Stimulated activated CD4-positive, alpha-beta T cell treated with anti-CD3 and anti-CD28 coated beads, Interleukin-1b, Interleukin-23, amount 100 ng/mL, for 1 hour (primary cell): ENCODE measurements at places on chromosomes 2 and 18.

GRCh38 chr2:22497789-22498188 is 887.2 kb upstream of the KLHL29 start:
- no peak for DNase-seq

- DNase-seq, result no peak
These were observed 113.5 kb downstream of the EFEMP1 start for GRCh38 chr2:55809875-55810621.

- DNase-seq, result no peak
These were observed 601.7 kb downstream of the CBLN2 start for GRCh38 chr18:71942433-71942832.

DNA sequence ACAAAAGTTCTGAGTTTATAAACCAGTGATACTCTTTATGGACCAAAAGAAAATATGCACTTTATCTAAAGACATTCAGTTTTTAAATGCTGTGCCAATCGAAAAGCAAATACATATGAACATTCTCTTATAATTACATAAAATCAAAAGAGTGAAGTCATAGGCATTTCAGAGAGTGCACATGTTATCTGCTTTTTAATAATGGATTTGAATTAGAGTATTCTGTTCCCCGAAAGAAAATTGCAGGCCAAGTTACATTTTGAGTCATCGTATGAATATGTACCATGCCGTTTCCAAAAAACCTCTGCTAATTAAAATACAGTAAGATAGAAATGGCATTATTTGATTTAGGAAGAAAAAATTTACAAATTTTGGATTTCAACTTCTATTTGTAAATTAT is 565.7 kb downstream of the ZEB2 start:
- DNase-seq, result no peak

DNA sequence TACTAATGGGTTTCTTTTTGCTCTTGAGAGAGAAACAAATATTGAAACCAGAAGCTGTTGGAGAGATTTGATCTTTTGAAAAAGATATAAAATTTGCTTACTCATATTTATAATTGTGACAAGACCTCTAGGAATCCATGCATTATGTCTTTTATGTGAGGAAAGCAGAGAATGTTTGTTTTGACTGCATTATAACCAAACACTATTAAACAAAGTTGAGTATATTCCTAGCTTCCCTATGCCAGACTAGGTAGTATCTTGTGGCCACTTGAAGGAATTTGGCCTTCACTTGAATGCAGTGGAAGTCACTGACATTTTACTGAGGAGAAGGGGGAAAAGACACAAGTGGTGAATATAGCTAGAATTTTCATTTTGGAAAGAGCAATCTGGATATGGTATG is 521.8 kb upstream of the ZEB2 start:
- no peak for DNase-seq

- no peak for DNase-seq
These were observed 95.4 kb downstream of the ZAP70 start for GRCh38 chr2:97808816-97809215.

- no peak for DNase-seq
These were observed 90.4 kb downstream of the PID1 start for GRCh38 chr2:229180658-229181057.

DNA sequence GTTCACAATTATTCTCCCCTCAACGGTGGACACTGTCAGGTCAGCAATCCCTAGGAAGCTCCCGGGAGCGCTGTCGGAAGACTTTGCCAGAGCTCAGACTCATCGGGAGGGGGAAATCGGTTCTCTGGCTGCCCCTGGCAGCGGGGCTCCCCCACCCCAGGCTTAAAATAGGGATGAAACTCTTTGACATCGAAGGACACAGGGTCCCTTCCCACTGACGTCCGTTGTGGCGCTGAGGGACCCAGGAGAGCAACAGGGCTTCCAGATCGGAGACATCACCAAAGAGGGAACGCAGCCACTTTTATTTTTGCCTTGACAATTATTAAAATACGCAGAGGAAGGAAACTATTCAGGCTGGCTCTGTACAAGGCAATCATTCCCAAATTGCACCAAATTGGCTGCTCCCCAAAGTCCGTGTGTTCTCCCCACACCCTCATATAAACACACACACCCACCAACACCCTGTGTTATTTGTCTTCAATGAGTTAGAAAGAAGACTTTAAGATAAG is 249.0 kb downstream of the CDH20 start:
- DNase-seq, result no peak

- no peak for DNase-seq
These were observed 255.3 kb downstream of the BCL11A start for GRCh38 chr2:60298006-60298696.

- no peak for DNase-seq
These were observed 190.0 kb downstream of the CYRIA start for GRCh38 chr2:16475586-16475985.

- DNase-seq, result peak; percentile 44
These were observed at the start of gene CWC22 for GRCh38 chr2:180006781-180007579. Gene CWC22, minus strand, starts transcription at chr2:180007297. Its CDS starts 13,956 bp downstream, at chr2:179993341.

GRCh38 chr2:157764386-157764785 is 111.7 kb downstream of the ACVR1 start:
- no peak for DNase-seq

DNA sequence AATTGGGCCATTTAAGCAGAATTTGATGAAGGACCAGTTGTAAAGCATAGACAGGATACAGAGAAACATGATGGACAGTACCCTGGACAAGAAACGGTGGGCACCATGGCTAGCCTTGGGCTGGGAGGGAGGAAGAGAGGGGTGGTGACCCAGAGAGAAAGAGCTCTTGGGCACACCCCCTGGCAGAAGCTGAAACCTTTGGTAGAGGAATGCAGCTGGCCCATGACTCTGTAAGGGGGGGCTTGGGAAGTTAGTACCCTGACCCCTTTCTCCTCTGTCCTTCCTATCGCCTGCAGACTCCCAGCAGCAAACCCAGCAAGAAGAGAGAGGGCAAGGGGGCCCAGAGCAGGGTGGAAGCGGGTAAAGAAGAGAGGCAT is 32.6 kb downstream of the MRPL44 start:
- no peak for DNase-seq

- DNase-seq, result no peak
These were observed 287.2 kb upstream of the LINC00305 start for GRCh38 chr18:64436111-64436510.

GRCh38 chr2:154457286-154457685 is 241.2 kb upstream of the KCNJ3 start:
- DNase-seq, result no peak

DNA sequence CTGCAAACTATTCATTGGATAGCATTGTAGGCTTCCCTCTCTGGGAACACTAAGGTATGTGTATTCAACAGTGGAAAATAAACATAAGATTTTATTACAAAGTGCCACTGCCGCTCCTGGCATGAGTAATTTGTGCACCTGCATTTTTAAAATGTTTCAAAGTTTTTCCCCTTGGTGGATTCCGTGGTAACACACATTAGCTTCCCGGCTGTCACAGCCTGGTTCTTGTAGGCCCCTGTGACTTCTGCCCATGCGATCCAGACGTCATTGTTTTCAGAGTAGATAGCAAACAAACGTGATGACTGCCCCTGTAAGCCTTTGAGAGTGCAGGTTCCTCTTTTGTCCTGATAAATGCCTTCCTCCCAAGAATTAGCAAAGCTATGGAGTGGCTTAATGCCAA is 421.0 kb downstream of the ZNF521 start:
- DNase-seq, result no peak

DNA sequence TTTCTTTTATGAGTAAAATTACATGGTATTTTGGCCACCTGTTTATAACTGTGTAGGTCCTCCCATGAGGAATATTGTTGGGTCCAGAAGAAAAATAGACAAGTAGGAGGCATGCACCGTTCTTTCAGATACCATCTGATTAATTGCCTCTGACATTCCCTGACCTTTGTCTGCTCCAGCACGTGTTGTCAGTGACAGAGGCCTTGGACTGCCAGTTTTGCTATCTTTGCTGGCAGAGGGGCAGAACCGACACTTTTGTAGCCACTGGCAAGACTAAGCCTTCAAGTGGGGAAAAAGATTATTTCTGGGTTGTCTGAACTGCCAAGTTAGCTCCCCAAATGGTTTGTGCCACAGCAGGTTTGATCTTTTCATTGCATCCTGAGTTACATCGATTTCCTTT is 276.9 kb downstream of the CAMKMT start:
- DNase-seq, result no peak

GRCh38 chr2:206859330-206859739 is 80.0 kb upstream of the CPO start:
- DNase-seq, result no peak

- DNase-seq, result no peak
These were observed 29.0 kb upstream of the PTPN4 start for GRCh38 chr2:119730671-119731177.

- no peak for DNase-seq
These were observed 249.9 kb upstream of the SIX2 start for GRCh38 chr2:45259138-45259537.

DNA sequence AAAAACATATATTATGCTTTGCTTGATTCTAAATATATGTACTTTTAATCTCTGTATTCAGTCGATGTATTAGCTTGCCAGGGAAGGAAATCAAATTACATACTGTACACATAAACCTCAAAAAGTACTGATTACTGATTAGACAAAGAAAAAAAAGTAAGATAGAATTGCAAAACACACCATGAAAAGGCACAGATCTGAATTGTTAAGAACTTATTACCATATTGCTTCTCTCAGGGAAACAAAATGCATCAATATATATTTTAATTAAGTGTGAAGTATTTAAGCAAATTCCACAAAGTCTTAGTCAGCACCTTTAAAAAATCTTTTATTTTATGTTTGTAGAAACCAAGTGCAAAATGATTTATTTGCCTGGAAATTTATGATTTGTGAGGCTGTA is 309.3 kb downstream of the RNF144A start:
- DNase-seq, result no peak

DNA sequence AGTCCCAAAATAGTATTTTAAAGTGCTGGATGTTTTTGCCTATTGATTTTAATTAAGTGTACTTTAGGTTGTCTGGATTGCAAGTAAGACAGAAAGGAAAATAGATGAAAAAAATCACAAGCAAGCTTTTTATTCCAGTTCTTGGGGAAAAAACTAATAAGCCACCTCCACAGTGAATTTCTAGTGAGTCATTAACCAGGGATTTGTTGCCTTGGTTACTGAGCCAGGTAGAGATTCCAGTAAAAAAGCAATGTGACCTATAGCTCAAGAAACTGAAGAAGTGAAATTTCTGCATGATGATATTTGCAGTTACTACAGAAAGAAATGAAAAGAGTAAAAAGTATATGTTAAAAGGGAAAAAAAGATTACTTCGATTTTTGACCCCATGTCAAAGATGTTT is 160.6 kb downstream of the METTL4 start:
- DNase-seq, result no peak

DNA sequence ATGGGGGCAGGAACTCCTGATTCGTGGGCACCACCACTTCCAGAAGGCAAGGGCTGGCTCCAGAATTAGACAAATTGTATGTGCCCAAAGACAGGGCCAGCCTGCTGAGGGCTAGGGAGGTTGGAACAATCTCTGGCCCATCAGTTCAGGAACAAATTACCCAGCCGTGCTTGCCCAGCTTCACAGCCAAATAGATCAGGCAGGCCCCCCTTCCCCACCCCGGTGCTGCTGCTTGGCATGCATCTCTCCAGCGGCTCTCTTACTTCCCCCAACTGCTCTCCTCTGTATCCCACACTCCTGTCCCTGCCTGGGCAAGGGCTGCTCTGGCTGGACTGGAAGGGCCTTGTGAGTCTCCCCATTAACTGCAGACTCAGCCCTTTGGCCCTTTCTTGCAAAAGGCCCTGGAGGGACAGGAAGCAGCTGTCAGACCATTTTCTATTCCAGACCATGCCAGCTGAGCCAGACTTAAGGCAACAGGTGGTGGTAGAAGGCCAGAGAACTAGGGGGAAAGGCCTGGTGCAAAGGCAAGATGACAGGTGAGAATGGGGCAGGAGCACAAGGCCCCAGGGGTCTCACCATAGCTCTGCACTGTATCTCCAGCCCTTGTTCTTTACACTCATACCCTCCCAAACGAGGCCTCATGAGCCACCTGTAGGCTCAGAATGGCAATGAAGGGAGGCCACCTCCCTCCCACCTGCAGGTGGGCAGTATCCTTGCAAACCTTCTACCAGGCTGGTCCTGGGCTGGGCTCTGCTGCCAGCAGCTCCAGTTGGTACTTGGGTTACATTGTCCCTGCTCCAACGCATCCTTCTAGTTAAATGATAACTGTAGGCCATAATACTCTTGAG is 30.7 kb upstream of the ACAA2 start:
- no peak for DNase-seq

GRCh38 chr2:18441583-18441982 is 118.9 kb downstream of the RDH14 start:
- DNase-seq, result no peak

GRCh38 chr18:31626409-31626808 is 34.7 kb downstream of the TTR start:
- no peak for DNase-seq

DNA sequence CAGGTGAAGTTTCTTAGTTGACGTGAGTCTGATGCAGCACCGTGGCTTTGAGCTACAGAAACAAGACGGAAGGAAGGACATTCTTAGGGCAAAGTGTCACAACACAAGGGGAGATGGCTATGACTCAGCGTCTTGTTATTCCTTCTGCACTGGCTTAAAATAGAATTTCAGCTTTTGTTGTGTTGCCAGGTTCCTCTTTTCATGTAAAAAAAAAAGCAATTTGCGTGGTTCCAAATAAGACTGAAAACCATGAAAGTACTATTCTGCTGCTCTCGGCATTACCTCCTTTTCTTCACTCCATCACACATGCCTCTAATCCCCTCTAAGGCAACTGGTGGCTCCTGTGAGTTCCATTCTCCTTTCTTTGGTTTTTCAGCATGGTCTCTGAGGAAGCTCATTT is 150.1 kb downstream of the ANTXR1 start:
- DNase-seq, result no peak

- no peak for DNase-seq
These were observed 10.9 kb downstream of the POLI start for GRCh38 chr18:54280220-54280569.

- no peak for DNase-seq
These were observed 892 bp downstream of the CELF4 start for GRCh38 chr18:37564711-37565100.

DNA sequence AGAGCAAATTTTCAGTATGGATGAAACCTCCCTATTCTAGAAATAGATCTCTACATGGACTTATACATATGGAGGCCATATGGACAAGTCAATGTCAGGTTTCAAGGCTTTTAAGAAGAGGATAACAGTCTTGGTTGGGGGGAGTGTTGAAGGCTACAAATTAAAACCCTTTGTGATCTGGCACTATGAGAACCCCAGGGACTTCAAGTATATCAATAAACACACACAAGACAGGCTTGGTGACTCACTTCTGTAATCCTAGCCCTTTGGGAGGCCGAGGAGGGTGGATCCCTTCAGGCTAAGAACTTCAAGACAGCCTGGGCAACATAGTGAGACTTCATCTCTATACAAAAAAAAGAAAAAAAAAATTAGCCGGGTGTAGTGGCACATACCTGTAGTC is 127.2 kb upstream of the SP5 start:
- no peak for DNase-seq
